H4 (cell line): ENCODE measurements at places on chromosomes 7 and 10.

GRCh38 chr10:42939237-42939636, 137.6 kb upstream of the RET start:
- no peak for DNase-seq

GRCh38 chr10:87589645-87590051, 70.0 kb upstream of the PAPSS2 start:
- no peak for DNase-seq

DNA sequence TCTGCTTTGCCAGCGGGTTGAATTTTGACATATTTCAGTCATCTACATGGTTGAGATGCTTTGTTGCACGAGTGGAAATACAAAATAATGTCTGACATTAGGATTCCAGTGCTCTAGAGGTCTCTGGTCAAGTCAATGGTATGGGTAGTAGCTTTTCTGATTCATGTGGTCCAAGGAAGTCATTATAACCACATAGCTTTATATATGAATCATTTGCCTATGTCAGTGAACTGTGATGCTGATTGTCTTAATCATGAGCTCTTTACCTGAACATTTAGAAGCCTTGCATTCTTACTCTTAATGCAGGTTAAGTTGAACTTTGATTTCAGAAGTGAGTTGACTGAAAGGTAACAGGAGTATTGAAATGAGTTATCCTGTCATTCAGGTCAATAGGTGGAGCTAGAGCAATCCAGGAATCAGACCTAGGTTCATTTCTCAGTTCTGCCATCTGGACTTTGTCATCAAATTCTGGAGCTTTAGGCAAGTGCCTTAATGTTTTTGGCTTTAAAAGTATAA, 3.3 kb downstream of the MAPK8 start:
- peak; percentile 16 for DNase-seq

GRCh38 chr7:47536661-47537611, 45.0 kb downstream of the TNS3 start:
- DNase-seq: peak; percentile 86
